ENCODE measurements at places on chromosomes 2 and 18.

GRCh38 chr2:165373278-165374010, 96.1 kb upstream of the CSRNP3 start:
- no peak for DNase-seq

GRCh38 chr2:74658516-74658915, 4.5 kb downstream of the SEMA4F start:
- no peak for DNase-seq

- DNase-seq: peak; percentile 96
Observed at GRCh38 chr2:9703085-9703678, 72.4 kb upstream of the YWHAQ start.

GRCh38 chr2:237195396-237196120, 109.9 kb downstream of the COPS8 start:
- no peak for DNase-seq

- DNase-seq: peak; percentile 38
Observed at GRCh38 chr2:4047961-4048891, 344.9 kb downstream of the DCDC2C start.

DNA sequence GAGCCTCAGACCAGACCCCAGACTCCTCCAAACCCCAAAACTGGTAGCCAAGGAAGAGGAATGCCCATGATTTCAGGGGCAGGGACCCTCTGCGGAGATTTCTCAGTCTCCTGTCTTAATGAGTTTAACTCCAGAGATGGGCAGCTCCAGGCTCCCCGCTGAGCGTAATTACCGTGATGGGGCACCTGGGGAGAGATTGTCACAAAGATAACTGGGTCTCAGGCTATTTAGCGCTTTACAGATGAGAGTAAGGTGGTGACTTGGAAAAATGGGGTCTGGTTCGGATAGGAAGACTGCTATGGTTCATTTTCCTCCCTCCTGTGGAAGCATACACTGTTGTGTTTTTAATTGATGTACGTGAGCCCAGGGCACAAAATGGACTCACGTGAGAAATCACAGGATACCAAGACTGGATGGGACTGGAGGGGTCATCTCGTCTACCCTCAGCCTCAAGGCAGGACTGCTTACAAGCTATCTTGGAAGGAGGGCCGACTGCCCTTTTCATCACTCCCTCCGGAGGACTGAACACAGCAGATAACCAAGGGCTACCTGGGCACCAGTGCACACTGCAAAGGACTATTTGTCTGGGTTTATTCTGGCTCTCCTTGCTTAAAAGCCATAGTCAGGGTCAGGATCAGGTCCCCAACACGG, 427.8 kb downstream of the ZNF521 start:
- DNase-seq: no peak

DNA sequence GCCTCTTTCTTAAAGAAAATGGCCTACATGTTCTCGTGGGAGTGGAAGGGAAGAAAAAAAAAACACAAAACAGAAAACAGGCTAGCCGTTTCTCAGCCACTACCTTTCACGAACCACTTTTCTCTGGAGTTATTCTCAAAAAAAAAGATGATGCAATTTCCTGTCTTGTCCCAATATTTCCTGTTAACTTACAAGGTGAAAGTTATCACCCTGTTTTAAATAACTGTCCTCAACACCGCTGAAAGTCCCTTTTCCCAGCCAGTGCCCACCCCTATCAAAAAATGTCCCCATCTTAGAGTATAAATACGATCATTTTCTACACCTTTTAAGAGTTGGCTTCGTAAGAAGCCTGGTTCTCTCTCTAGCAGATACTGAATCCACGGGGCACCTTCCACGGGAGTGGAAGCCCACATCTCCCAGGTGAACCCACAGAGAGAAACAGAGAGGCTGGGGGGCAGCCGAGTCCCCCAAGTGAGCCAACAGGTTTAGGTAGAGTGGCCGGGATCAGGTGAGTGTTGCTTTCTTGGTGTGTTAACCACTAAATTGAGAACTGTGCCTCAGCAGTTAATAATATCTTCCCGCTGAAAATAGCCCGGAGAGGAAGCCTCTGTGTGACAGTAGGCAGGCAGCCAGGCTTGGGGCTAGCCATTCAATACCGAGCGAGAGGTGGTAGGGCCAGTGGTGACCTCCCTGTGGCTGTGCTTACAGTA, 15.9 kb downstream of the SMAD7 start:
- DNase-seq: no peak

DNA sequence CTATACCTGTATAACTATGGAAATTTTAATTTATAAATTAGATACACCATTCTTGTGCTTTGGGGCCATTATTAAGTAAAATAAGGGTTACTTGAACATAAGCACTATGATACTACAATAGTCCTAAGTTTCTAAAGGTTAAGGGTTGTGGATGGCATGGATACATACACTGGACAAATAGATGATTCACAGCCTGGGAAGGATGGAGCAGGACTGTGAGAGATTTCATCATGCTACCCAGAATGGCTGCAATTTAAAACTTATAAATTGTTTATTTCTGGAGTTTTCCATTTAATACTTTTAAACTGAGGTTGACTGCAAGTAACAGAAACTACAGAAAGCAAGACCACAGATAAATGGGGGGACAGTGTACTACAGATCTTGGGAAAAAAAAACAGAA, 295.8 kb upstream of the ZNF804A start:
- DNase-seq: no peak

GRCh38 chr2:49002750-49003149, 151.6 kb downstream of the FSHR start:
- DNase-seq: no peak

Data from activated CD4-positive, alpha-beta memory T cell treated with anti-CD3 and anti-CD28 coated beads, Interleukin-2, amount 10 ng/mL, durations not matched to agents 7 days and 5 days (primary cell).